ENCODE measurements at places on chromosomes 13 and 19. TPM values are rescaled to one million over a fixed set of nuclear protein-coding genes. Genes with fewer than 3 reads are reported as not detected.

DNA sequence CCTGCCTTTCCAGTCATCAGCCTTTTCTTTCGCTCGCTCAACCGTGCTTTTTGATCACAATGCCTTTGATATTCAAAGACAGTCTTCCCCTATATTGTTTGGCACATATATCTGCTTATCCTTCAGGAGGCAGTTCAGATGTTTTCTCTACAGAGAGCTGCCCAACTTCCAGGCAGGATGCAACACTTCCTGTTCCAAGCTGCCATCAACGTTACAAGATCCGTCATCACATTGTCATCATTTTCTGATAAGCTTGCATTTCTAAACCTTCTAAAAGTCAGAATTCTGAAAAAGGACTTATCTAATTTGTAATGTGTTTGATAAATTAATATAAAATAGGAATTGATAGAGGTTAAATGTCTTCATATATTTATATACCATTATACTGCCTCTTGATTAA is 574.2 kb downstream of the TBC1D4 start:
- DNase-seq = no peak

Gene ATP8A2
- 0.05 TPM for total RNA-seq

Gene KCNJ14
- total RNA-seq = 0.64 TPM

Gene NLRP9
- not detected for total RNA-seq

- no peak for DNase-seq
Measured at GRCh38 chr19:15439078-15439799, 10.5 kb downstream of the WIZ start.

GRCh38 chr19:45245334-45245787 is at the start of gene EXOC3L2:
TSS of gene EXOC3L2 (minus strand) at chr19:45245407. CDS start at chr19:45239045, 6,362 bp downstream.
- DNase-seq = no peak
